ENCODE measurements at places on chromosomes 5 and 9.

- peak; percentile 72 for DNase-seq
Observed at GRCh38 chr9:131214286-131214856, 61.9 kb downstream of the FAM78A start.

DNA sequence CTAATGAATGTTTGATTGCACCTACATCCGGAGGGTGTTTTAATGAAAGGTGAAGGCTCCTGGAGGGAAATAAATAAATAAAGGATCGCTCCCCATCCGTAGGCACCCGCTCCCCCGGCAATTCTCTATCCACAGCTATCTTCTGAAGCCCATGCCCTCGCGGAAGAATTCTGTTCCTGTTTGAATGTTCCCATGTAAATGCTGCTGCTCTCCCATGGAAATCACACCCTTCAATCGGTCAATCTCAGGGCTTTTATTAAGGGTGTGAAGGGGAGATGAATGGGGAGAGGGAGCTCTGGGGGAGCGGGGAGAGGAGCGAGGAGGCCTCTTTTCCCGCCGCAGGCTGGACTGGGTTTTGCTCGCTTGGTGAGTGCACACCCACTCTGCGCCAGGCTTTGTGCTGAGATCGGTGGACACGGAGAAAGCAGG lies 21.1 kb upstream of the ARAP3 start:
- no peak for DNase-seq

DNA sequence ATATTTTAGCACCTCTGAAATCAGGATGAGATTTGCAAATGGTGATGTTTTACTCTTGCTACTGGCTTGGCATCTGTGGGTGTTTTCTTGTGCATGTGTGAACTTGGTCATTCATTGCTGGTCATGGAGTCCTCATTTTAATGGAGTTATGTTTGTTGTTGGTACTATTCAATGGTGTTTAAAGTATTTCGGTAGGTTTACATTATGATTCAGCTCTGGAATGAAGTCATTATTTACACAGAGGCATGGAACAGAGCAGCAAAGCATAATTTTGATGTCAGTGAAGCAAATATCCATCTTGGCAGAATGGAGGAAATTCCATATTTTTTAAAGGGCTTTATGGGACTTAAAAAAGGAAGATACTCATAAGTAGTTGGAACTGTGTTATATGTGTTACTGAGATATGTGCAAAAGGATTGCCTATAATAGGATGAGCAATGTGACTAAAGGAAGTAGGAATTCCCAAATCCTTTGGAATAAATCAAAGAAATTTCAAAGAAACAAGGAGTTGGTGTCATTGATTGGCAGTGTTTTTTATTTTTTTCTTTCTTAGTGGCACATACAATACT lies 147.4 kb downstream of the ACTBL2 start:
- no peak for DNase-seq

DNA sequence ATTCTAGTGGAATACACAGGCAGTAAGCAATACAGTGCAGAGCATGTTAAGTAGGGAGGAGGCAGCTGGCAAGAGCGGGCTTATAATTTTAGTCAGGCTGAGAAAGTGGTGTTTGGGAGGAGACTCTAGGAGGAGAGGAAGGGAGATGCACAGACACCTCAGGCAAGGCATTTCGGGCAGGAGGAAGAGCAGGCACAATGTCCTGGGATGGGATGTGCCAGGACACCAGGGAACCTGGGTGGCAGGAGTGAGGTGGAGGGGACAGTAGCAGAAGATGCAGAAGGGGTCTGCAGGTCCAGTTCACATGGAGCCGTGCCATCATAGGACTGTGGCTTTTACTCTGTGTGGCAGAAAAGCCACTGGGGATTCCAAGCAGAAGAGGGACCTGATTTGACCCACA lies 143.7 kb upstream of the FSTL4 start:
- DNase-seq = no peak

GRCh38 chr9:83280268-83280667 lies 217.3 kb upstream of the RASEF start:
- DNase-seq = no peak

- no peak for DNase-seq
Observed at GRCh38 chr9:137376386-137376785, 46.6 kb downstream of the EXD3 start.

DNA sequence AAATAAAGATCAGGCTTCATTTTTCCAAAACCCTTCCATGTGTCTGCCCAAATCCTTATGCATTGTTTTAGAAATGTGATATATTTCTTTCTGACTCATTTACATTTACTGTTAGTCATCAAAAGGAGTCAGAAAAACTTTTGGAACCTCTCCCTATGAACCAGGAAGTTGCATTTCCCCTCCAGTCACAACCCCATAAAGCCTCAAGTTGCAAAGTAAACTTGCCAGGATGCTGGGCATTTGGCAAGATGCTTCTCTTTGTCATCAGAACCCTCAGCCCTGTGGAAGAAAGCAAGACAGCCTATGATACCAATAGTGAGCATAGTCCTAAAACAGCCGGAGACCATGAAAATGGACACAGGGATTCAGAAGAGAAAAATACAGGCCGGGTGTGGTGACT lies 84.2 kb downstream of the MUSK start:
- no peak for DNase-seq

DNA sequence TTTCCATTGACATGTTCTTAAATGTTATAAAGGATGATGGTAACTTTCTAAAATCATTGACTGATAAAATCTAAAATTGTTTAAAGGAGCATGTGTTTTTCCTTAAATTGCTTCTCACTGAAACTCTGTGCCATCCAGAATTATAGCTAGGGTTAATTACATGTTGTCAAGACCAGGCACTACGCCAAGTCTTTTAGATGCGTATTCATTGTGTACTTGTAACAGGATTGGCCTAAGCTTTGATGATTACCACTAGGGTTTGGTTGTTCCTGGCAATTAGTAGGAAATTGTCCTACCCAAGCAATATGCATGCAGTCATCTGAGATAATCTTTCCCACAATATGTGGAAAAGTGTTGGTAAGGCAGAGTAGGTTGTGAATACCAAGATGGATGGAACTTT lies 43.8 kb downstream of the PRKACG start:
- no peak for DNase-seq

DNA sequence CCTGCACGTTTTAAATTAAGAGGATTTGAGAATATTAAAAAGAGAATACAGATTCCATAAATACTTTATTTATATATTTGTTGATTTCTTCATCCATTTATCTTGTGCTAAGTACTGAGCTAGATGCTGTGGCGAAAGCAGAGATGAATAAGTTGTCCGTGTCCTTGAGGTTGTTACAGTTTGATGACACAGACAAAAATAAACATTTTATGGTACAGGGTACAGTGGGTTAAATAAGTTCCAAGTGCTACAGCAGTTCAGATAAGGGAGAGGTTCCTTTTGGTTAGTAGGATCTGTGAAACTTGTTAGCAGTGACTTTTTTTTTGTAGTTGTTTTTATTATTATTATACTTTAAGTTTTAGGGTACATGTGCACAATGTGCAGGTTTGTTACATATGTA lies 50.2 kb downstream of the MACIR start:
- peak; percentile 7 for DNase-seq

- DNase-seq = peak; percentile 48
Observed at GRCh38 chr9:133787754-133788025, 49.5 kb upstream of the SARDH start.

DNA sequence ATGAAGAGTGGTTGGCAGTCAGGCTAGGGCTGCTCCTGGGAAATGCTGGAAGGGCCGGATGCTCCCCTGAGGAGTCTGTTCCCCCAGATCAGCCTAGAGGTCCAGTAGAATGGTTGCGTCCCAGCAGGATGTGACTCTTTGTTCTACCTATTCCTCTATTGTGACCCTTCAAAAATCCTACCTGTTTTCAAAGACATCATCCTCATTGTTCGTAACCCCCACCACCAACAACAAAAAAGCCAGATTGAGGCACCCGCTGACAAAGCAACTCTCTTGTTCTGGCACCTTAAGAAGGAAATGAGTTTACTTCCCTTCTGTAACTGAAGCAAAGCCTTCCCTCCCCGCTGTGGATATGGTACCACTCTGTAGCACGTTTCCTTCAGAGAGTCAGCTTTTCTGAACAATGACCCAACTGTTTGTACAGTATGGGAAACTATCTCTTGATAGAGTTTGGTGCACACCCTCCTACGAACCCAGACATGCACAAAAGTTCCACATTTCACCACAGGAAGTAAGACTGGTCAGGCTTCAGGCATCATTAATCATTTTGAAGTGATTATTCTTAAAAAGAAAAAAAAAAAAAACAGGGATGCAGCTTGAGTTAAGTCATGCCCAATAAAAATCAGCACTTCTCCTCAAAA lies 207.2 kb downstream of the ENC1 start:
- DNase-seq = no peak

All from large intestine (tissue), 12 donors.